Activated CD4-positive, alpha-beta memory T cell treated with anti-CD3 and anti-CD28 coated beads for 36 hours (primary cell): ENCODE measurements at places on chromosomes 5 and 9. TPM values are rescaled to one million over a fixed set of nuclear protein-coding genes. Genes with fewer than 3 reads are reported as not detected.

Gene ZNF883
- total RNA-seq, result 0.29 TPM

Gene CTNND2
- not detected for total RNA-seq

DNA sequence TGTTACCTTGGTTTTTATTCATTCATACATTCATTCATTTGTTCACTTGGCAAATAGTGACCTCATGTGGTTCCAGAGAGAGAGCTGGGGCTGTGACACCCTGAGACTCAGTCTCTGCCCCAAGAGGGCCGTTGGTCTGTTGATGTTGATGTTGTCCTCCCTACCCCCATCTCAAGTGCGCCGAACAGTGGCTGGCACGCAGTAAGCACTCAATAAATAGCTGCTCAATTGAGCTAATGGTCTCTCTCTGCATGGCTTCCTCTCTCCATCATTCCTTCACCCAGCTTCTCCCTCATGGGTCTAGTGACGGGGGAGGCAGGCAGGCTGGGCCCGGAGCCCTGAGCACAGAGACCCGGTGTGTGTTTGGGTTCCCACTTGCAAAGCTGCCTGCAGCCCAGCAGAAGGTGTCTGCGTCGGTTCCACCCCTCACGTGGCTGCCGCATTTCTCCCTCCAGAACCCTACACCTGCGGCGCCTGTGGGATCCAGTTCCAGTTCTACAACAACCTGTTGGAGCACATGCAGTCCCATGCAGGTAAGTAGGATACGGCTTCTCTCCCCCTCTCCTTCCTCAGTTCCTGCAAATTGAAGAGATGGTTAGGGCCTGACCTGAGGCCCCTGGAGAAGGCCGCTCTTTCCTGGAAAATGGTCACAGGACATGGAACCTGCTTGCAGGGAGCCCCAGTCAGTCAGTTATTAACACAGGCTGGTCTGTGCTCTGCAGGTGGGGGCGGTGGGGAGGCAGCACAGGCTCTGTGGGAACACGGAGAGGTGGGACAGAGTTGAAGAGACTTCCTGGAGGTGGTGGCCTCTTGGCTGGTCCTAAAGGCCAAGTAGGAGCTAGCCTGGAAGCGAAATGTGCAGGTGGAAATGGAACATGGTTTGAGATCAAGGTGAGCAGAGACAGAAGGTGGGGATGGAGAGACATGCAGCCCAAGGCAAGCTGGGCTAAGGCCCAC lies 42.0 kb downstream of the AMBP start:
- no peaks in the 10 kb centered on the region for H3K4me1 ChIP-seq
- H3K36me3 ChIP-seq, result no peaks in the 10 kb centered on the region
- no peaks in the 10 kb centered on the region for H3K27me3 ChIP-seq
- H3K27ac ChIP-seq, result no peak overlapping the region

- H3K4me3 ChIP-seq, result no peak overlapping the region
- H3K4me1 ChIP-seq, result peaks cover 28% of the 10 kb centered on the region
- H3K27me3 ChIP-seq, result no peaks in the 10 kb centered on the region
These were observed 95.6 kb upstream of the DMRT1 start for GRCh38 chr9:745761-746380.

- H3K4me3 ChIP-seq, result no peak overlapping the region
- no peak overlapping the region for H3K27ac ChIP-seq
- H3K27me3 ChIP-seq, result no peaks in the 10 kb centered on the region
- no peaks in the 10 kb centered on the region for H3K36me3 ChIP-seq
- H3K4me1 ChIP-seq, result no peaks in the 10 kb centered on the region
These were observed 198.3 kb downstream of the KCTD16 start for GRCh38 chr5:144369006-144369405.

DNA sequence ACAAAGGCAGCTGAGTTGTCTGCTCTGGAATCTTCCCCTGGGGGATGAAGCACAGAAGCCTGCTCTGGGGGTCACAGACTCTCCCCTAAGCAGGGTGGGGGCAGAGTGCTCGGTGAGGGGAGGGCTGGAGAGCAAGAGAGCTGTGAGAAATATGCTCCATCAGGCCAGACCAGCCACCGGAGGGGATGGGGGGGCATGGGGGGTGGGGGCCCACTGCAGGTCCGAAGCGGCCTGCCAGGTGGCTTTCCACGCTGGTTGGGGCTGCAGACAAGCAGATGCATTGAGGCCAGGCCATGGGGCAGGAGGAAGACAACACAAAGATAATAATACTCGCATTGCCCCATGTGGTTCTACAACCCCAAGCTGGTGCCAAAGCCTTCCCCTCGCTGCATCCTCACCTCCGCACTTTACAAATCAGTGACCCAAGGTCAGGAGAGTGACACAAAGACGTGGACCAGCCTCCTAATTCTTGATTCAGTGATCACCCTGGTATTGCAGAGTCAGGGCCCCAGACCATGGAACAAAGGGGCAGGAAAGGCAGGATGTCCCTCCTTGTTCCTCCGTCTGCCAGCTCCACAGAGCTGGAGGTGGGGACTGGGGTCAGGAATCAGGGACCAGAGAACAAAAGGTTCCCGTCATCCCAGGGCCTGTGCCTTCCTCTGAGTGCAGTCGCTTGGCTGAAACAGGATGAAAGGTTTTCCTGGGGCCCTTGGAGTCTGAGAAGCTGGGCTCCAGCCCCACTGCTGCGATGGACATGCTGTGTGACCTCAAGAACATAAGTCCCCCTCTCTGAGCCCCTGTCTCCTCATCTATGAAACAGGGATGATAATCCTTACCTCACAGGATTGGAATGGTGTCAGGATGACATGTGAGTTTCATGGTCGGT lies 37.2 kb upstream of the GABRP start:
- no peak for DNase-seq
- peaks cover 36% of the 10 kb centered on the region for H3K27me3 ChIP-seq
- H3K4me3 ChIP-seq, result no peak overlapping the region
- H3K36me3 ChIP-seq, result no peaks in the 10 kb centered on the region
- no peak overlapping the region for H3K27ac ChIP-seq
- H3K4me1 ChIP-seq, result peaks cover 2% of the 10 kb centered on the region

DNA sequence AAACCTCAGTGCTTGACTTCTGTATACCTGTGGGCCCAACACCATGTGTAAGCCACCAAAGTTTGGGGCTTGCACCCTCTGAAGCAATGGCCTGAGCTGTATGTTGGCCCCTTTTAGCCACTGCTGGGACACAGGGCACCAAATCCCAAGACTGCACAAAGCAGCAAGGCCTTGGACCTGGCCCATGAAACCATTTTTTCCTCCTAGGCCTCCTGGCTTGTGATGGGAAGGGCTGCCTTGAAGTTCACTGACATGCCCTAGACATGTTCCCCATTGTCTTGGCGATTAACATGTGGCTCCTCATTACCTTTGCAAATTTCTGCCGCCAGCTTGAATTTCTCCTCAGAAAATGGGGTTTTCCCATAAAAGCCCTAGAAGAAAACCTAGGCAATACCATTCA lies 345.5 kb downstream of the MLLT3 start:
- H3K27me3 ChIP-seq, result no peaks in the 10 kb centered on the region
- no peaks in the 10 kb centered on the region for H3K4me1 ChIP-seq
- no peak overlapping the region for H3K27ac ChIP-seq

DNA sequence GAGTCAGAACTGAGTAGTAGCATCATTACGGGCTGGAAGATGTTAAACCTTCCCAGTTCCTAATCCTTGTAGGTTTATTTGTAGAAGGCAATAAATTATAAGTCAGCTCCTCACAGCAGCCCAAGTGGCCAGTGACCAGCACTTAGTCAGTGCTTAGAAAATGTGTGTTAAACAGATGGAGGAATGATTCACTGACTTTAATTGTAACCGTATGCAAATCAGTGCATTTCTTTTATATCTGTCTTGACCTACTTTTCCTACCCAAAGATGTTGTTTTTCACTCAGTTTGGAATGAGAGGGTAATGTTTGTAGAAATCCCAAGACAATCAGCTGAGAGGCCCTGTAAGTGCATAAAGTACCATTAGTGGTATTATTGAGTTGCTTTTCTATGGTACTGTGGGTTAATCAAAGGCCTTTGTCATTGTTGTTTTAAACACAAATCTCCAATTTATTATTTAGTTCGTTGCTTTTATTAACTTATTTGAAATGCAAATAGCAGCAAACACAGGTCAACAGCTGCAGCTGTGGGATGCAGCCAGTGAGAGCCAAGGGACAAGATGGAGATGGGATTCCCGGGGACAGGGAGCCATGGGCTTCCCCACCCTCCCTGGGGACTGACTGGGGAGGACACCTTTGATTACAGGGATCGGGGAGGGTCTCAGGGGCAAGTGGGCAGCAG lies 49.8 kb downstream of the MAP1B start:
- peaks cover 16% of the 10 kb centered on the region for H3K27me3 ChIP-seq
- peaks cover 5% of the 10 kb centered on the region for H3K4me1 ChIP-seq
- no peaks in the 10 kb centered on the region for H3K36me3 ChIP-seq
- DNase-seq, result no peak
- no peak overlapping the region for H3K4me3 ChIP-seq

- H3K4me1 ChIP-seq, result peaks cover 31% of the 10 kb centered on the region
- no peaks in the 10 kb centered on the region for H3K27me3 ChIP-seq
- H3K4me3 ChIP-seq, result no peak overlapping the region
- peaks cover 19% of the 10 kb centered on the region for H3K36me3 ChIP-seq
- H3K27ac ChIP-seq, result no peak overlapping the region
These were observed 31.0 kb downstream of the PSMB7 start for GRCh38 chr9:124384210-124384609.

Gene F2RL2
- not detected for total RNA-seq

Gene GLRA1
- total RNA-seq, result not detected

GRCh38 chr9:23587433-23587832 lies 238.6 kb downstream of the ELAVL2 start:
- H3K36me3 ChIP-seq, result no peaks in the 10 kb centered on the region
- peaks cover 22% of the 10 kb centered on the region for H3K4me1 ChIP-seq
- no peaks in the 10 kb centered on the region for H3K27me3 ChIP-seq
- no peak for DNase-seq
- no peak overlapping the region for H3K4me3 ChIP-seq

DNA sequence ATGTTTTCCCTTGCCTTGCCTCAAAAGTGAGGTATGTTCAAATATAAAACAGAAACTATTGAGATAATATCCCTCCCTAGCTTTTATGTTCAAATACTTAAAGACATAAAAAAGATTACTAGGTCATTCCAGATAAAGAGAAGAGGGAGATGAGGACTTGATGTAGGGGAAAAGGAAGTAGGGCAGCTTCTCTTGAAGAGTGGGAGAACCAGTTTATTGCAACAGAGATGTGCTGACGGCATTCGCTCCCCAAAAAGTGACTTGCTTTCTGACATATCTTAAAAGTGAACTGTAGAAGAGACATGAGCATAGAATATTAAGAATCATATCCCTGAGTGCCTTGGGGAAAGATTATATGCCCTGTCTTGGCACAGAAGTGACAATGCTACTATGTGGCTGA lies 330.2 kb upstream of the NREP start:
- H3K27ac ChIP-seq, result no peak overlapping the region
- H3K36me3 ChIP-seq, result no peaks in the 10 kb centered on the region
- H3K27me3 ChIP-seq, result peaks cover 2% of the 10 kb centered on the region
- H3K4me3 ChIP-seq, result no peak overlapping the region

Gene TNC
- total RNA-seq, result 0.52 TPM

Gene TMEM174
- total RNA-seq, result not detected

DNA sequence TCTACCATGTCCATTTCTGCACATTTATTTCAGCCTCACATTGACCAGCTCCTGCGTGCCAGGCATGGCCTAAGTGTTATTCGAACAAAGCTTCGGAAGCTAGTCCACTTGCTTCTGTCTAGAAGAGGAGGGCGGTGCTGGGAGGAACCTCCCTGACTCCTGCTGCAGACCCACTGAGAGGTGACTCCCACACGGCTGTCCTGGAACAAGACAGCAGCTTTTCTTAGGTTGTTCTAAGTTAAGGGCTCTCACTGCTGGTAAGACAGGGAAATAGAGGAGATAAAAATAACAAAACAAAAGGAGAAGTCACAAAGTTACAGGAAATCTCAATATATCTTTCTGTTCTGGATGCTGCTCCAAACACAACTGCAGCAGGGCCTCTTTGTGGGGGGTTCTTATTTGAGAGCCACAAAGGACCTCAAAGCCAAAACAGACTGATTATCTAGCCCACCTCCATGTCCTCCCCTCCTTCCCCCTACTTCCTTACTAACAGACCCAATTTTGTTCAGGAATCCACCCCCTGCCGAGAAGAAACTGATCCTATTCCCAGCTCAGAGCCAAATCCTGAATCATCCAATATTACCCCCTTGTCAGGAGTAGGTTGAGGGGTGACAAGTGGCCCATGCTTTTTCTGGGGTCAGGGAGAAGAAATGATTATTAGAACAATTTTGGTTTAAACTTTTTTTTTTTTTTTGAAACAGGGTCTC lies 28.4 kb upstream of the KCNIP1 start:
- peaks cover 7% of the 10 kb centered on the region for H3K27me3 ChIP-seq
- no peak for DNase-seq
- H3K36me3 ChIP-seq, result no peaks in the 10 kb centered on the region
- H3K4me3 ChIP-seq, result no peak overlapping the region
- H3K4me1 ChIP-seq, result no peaks in the 10 kb centered on the region

DNA sequence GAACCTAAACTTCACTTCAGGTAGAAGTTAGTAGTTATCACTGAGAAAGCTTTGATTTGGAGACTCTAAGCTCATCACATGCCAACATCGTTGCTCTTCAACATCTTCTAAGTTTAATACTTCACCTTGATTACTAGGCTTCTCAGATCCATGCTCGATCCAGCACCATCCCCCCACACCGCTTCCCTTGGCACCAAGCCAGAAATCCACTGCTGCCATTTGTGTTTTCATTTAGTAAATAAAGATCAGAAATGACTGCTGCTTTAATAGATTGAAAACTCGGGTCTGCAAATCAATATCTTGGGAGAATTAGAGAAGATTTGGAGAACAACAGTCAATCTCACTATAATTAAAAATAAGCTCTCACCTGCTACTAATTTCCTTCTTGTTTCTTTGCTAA lies 214.7 kb upstream of the NR4A3 start:
- DNase-seq, result no peak
- no peak overlapping the region for H3K4me3 ChIP-seq
- peaks cover 5% of the 10 kb centered on the region for H3K4me1 ChIP-seq

DNA sequence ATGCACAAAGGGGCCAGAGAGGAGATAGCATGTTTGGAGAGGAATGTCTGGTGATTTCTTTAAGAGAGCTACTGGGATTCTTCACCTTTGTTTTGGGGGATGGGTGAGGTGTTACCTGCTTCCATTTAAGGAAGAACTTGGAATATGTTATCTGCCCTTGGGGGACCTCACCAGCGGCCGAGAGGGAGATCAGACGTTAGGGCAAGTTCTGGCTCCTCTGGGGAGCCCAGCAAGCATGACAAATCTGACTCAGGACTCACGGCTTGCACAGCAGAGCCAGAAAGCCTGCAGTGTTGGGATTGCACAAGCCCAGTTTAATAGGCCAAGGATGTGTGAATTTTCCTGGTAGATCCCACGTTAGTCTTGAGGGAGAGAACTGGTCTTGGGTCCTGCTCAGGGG lies 40.3 kb downstream of the SLC28A3 start:
- DNase-seq, result no peak
- H3K36me3 ChIP-seq, result no peaks in the 10 kb centered on the region
- peaks cover 34% of the 10 kb centered on the region for H3K4me1 ChIP-seq
- H3K27ac ChIP-seq, result no peak overlapping the region
- H3K27me3 ChIP-seq, result no peaks in the 10 kb centered on the region

Gene RC3H2
- total RNA-seq, result 27.8 TPM
